MCF 10A (cell line): ENCODE measurements at places on chromosomes 11 and 22.

DNA sequence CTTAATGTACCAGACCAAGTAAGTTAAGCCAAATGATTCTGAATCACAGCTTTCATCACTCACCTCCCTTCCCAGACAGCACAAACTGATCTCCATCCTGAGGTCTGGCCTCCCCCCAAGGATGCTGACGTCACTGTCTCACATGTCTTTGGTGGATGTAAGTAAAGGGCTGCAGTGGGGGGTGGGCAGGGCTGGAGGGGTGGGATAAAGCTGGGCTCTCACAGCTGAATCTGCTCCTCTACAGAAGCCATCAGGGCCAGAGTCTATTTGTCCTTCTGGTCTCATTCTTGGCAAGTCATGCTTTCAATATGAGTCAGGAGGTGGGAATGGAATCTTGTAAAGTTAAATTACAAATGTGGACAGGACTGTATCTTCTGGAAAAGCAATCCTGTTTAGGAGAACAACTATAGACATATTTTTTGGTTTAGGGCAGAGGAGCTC, 32.7 kb downstream of the P4HA3 start:
- H3K27ac ChIP-seq = peak overlapping the region; percentile 55
- no peaks in the 10 kb centered on the region for H3K36me3 ChIP-seq

DNA sequence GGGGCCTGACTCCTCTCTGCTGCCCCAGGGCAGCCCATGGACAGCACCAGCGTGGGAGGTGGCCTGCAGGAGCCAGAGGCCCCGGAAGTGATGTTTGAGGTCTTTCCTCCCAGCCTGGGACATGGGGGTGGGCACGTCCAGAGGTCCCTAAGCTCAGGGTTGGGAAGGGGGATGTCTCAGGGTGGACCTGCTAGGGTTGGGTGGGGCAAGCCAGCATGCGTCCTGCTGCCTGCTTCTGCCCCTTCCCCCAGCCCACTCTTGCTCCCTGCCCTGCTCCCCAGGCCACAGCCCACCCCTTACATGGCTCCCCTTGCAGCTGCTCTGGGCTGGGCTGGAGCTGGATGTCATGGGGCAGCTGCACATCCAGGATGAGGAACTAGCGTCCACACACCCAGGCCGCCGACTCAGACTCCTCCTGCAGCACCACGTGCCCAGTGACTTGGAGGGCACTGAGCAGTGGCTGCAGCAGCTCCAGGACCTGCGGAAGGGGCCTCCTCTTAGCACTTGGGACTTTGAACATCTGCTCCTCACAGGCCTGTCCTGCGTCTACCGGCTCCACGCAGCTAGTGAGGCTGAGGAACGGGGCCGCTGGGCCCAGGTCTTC, 1.3 kb downstream of the FAM180B start:
- peak overlapping the region; percentile 14 for H3K27ac ChIP-seq
- no peak for DNase-seq
- no peak overlapping the region for H3K4me3 ChIP-seq

GRCh38 chr11:95508219-95508890, 277.4 kb upstream of the SESN3 start:
- no peaks in the 10 kb centered on the region for H3K27me3 ChIP-seq
- H3K4me3 ChIP-seq = no peak overlapping the region
- H3K36me3 ChIP-seq = peaks cover 6% of the 10 kb centered on the region
- no peak for DNase-seq

GRCh38 chr22:35608088-35608487, 9.0 kb downstream of the MB start:
- H3K4me1 ChIP-seq = no peaks in the 10 kb centered on the region
- H3K4me3 ChIP-seq = no peak overlapping the region
- no peak for DNase-seq
- H3K27ac ChIP-seq = no peak overlapping the region

- DNase-seq = peak; percentile 49
- peaks cover 59% of the 10 kb centered on the region for H3K36me3 ChIP-seq
- H3K4me1 ChIP-seq = peaks cover 82% of the 10 kb centered on the region
- H3K4me3 ChIP-seq = no peak overlapping the region
Observed at GRCh38 chr11:12683874-12684273, 9.7 kb downstream of the TEAD1 start.

GRCh38 chr11:88579466-88579865, 241.9 kb upstream of the CTSC start:
- H3K4me1 ChIP-seq = no peaks in the 10 kb centered on the region
- H3K27me3 ChIP-seq = peaks cover 58% of the 10 kb centered on the region
- no peak for DNase-seq
- peaks cover 7% of the 10 kb centered on the region for H3K36me3 ChIP-seq

DNA sequence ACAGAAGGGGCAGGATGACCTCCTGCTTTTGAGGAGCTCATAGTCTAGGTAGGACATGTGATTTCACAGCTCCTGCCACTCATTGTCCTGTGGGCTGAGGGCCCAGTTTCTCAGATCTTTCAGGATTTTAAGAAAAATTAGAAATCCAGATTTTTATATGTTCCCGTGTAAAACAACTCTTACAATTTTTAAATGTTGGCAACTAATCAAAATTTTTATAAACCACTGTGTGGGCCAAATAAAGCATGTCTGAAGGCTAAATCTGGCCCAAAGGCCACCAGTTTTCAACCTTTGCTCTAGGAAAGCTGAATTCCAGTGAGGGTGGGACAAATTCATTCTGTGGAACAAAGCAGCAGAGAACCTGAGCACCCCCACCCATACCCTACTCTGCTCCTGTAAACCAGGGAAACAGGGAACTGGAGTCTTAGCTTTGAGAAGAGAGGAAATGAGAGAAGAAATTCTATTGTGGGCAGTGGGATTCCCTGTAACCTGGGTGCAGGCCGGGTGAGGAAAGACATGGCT, 20.6 kb downstream of the LRRC32 start:
- no peak overlapping the region for H3K4me3 ChIP-seq
- no peak overlapping the region for H3K27ac ChIP-seq
- peaks cover 24% of the 10 kb centered on the region for H3K27me3 ChIP-seq

GRCh38 chr11:114683007-114683406, 4.7 kb downstream of the NXPE2 start:
- H3K27me3 ChIP-seq = no peaks in the 10 kb centered on the region
- no peak overlapping the region for H3K27ac ChIP-seq
- no peak overlapping the region for H3K4me3 ChIP-seq
- H3K4me1 ChIP-seq = peaks cover 11% of the 10 kb centered on the region
- peak; percentile 5 for DNase-seq

GRCh38 chr22:45971408-45972028, 5.4 kb downstream of the WNT7B start:
- no peaks in the 10 kb centered on the region for H3K36me3 ChIP-seq
- H3K27ac ChIP-seq = no peak overlapping the region
- no peak for DNase-seq

DNA sequence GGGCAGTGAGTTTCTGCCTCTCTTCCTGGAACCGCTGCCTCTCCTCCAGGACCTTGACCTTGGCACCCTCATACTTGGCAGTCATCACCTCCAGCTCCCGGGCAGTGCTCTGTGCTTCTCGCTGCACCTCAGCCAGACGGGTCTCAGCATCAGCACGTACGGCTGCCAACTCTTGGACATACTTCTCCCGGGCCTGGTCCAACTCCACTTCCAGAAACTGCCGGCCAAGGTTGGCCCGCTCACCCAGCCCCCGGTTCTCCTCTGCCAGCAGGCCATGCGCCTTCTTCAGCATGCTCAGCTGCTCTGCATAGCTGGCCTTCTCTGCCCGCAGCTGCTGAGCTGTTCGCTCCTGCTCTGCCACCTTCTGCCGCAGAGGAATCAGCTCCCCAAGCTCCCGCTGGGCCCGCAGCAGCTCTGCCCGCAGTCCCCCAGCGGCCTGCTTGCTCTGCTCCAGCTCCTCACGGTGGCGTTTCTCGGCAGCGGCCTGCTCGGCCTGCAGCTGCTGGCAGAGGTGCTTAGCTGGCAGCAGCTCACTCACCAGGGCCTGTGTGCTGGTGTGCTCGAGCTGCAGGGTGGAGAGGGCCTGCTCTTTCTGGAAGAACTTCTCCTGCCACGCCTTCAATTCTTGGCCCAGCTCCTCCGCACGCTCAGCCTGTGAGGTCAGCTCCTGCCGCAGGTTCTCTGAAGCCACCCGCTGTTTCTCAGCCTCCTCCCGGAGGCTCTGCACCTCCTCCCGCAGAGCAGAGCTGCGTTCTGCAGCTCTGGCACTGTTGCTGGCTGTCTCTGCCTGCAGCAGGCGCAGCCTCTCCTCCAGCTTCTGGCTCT, 14.4 kb downstream of the IL18BP start:
- DNase-seq = peak; percentile 45
- H3K27me3 ChIP-seq = no peaks in the 10 kb centered on the region
- peaks cover 34% of the 10 kb centered on the region for H3K4me1 ChIP-seq
